CMK (cell line): ENCODE measurements at places on chromosomes 7 and 10.

- DNase-seq = no peak
Observed at GRCh38 chr7:53358269-53358668, 322.8 kb downstream of the POM121L12 start.

- DNase-seq = no peak
Observed at GRCh38 chr7:90455163-90456030, 14.0 kb upstream of the PTTG1IP2 start.

DNA sequence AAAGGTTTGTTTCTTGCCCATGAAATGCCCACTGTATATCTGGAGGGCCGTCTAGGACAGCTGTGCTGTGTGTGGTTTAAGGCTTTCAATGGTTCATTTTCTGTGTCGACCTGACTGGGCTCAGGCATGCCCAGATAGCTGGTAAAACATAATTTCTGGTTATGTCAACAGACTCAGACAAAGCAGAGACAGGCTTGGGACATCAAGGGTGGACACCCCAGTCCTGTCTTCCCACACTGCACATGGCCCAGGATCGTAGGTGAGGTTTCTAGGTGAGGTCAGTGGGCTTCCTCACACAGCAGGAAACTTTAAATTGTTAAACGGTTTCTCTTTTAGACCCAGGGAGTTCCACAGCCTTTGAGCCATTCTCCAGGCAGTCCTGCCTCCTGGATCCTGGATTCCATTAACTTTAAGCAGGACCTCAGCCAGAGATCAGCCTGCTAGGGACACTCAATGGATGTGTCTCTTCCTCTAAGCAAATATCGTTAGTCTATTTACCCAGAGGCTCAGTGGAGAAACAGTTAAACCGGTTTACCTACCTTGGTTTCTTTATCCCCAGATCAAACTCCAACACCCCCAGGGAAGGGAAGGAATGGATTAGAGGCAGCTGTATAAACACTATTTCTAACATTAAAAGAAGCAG, 66.4 kb downstream of the ST8SIA6 start:
- DNase-seq = no peak

- DNase-seq = no peak
Observed at GRCh38 chr7:116511552-116512519, 12.3 kb downstream of the CAV2 start.

GRCh38 chr7:638256-639011, 88.1 kb upstream of the DNAAF5 start:
- no peak for DNase-seq

DNA sequence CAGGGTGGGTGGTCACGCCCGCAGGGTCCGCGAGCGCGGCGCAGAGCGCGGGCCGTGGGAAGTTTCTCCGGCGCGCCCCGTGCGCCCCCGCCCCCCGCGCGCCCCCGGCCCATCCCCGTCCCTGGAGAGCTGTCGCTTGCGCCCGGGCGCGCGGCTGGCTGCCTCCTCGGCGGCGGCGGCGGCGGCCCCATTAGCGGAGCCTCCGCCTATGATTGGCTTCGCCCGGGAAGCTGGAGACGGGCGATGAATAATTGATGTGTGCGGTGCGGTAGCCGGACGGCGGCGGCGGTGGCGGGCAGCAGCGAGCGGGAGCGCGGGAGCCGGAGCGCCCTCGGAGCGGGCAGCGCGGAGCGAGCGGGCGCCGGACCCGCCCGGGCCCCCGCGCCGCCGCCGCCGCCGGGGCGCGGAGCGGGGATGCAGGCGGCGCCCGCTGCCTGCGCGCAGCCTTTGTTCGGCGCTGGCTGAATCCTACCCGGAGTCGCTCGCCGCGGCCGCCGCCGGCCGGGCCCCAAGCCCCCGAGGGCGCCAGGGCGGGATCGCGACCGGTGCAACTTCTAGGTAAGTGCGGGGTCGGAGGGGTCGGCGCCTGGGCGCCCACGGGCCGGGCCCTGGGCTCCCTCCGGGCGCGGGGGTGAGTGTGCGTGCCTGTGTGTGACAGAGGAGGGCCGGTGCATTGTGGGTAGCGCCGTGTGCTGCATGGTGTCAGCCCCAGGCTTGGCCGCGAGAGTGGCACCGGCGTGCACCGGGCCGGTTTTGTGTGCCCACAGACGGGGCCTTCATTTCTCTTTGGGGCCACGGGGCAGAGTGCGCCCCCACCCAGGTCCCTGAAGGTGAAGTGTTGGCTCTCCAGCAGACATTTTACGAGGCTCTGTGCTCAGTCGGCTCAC, 103.8 kb upstream of the PPIF start:
- DNase-seq = no peak

DNA sequence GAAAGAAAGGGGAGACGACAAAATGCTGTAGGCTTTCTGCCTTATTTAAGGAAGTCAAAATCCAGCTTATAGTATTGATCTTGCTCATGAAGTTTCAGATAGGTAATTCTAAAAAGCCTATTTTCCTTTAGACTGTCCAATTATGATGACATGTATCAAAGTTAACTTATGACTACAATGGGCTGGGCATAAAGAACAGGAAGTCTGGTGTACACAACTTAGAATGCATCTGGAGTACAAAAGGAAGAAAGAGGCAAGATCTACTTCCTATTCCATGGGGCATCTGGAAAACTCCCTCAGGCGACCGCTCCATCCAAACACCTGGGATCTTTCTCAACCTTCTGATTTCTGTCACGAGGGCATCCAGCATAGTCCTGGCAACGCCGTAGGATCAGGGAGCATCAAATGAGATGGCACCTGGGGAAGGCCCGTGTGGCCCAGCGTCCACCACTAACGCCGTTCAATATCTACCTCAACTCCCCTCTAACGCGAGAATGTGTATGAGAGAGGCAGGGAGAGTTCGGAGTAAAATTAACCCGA, 512 bp downstream of the FAM24B start:
- no peak for DNase-seq

- no peak for DNase-seq
Observed at GRCh38 chr10:61749291-61749690, 86.6 kb downstream of the CABCOCO1 start.

DNA sequence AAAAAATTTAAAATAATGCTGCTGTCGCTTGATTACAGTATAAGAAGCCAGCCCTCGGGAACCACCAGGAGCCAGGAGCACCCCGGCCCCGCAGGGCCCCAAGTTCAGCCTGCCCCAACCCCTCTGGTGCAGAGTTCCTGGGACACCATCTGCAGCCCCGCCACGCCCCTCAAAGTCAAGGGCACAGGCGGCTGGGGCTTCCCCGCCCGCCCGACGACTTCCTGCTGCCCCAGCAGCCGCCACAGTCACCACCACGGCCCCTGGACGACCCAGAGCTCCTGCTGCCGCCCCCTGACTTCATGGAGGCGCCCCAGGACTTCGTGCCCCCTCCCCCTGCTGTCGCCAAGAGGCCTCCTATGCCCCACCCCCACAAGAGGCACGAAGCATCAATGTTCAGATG, 103.6 kb upstream of the PDSS1 start:
- DNase-seq = no peak

DNA sequence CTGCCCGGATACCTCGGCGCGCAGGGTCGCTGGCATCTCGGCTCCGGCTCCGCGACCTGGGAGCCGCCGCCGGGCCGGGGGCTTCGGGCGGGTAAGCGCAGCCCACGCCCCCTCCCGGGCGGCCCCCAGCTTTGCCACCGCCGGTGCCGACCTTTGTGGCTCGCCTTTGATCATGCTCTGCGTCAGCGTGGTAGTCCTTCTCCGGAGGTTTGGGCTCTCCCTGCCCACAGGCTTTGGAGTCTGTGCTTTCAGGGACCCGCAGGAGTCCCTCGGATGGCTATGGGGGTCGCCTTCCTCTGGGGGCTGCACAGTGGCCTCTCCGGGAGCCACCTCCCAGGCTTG, 7.3 kb downstream of the ATP6V1F start:
- no peak for DNase-seq

DNA sequence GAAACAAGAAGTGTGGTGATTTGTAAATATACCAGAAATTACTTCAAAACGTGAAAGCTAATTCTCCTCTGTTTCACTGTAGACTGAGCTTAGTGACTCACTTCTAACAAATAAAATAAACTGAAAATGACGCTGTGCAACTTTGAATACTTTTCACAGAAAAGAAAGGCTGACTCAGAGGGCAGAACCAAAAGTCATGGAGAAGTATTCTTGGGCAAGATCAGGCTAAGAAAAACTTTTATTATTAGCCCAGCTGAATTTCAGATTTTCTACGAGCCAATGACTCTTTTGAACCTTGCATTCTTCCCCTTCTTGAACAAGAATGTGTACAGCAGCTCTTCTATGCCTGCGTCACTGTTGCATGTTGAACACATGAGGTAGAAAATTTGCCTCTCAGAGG, 527.3 kb upstream of the GHITM start:
- no peak for DNase-seq
